Memory B cell (primary cell): ENCODE measurements at places on chromosomes 1 and 21.

GRCh38 chr21:33201956-33202355 is 27.8 kb upstream of the IFNAR2 start:
- no peak for DNase-seq
- no peaks in the 10 kb centered on the region for H3K36me3 ChIP-seq
- peaks cover 37% of the 10 kb centered on the region for H3K4me1 ChIP-seq
- H3K4me3 ChIP-seq: no peak overlapping the region
- no peaks in the 10 kb centered on the region for H3K27me3 ChIP-seq

- H3K27me3 ChIP-seq: peaks cover 14% of the 10 kb centered on the region
- H3K4me3 ChIP-seq: no peak overlapping the region
- DNase-seq: no peak
- no peak overlapping the region for H3K27ac ChIP-seq
Observed at GRCh38 chr1:14260480-14260879, 338.0 kb upstream of the KAZN start.

DNA sequence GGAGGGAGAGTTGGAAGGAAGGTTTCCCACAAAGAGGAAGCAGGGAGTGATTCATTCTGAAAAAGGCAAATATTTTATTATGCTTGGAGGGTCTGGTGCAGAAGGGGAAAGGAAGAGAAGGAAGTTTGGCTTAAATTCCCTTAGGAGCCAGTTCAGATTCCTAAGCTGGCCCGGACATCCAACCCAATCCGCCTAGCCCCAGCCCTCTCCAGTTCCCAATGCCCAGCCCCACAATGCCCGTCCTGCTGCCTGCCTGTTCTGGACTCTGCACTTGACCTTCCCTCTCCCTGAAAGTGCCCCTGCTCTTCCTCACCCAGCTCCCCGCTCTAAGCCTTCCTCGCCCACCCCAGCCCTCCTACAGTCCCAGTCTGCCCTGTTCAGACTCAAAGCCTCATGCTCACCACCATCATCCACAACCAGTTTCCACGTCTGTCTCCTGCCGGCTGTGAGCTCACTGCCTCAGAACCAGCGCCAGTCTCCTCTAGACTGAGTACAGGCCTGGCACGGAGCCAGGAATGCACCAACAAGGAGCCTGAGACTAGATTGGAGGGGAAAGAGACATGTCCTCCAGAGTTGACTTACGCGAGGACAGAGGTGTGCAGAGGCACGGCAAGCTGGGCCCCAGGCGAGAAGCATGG is 18.9 kb downstream of the CAPN2 start:
- H3K27ac ChIP-seq: no peak overlapping the region
- peaks cover 25% of the 10 kb centered on the region for H3K36me3 ChIP-seq
- no peaks in the 10 kb centered on the region for H3K27me3 ChIP-seq
- no peak overlapping the region for H3K4me3 ChIP-seq
- DNase-seq: no peak

DNA sequence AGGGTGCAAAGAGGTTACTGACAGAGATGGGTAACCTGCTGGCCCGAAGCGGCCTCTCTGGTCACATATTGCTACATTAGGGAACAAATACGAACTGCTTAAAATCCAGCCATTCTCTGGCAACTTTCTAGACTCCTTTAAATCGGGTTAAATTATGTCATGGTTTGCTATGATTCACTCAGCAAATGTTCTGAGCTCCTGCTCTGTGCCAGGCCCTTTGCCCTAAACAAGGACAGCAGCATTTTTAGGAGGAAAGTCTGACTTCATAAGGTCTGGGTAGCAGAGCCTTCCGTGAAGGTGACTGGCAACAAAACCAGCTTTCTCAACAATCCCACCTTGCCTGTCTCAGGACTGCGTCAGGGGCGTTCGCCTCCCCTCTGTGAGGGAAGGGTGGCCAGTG is 15.4 kb downstream of the ZP4 start:
- DNase-seq: no peak
- H3K27ac ChIP-seq: no peak overlapping the region

DNA sequence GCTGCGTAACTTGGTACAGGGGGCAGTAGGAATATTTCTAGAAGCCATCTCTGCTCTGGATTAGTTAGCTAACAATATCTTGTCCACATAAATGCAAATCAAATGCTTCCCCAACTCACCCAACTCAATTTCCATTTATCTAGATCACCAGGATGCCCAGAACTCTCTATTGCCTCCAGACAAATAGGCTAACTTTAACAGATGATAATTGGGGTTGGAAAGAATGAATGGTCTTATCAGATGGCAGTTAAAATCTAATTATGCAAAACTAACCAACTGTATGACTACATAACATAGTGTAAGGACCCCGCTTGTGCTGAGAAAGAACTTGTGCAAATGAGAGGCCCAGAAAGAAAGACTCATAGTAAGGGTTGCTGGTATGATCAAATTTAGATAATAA is 1024.8 kb downstream of the PLA2G4A start:
- H3K36me3 ChIP-seq: no peaks in the 10 kb centered on the region
- no peak for DNase-seq
- no peaks in the 10 kb centered on the region for H3K27me3 ChIP-seq
- H3K4me1 ChIP-seq: no peaks in the 10 kb centered on the region
- no peak overlapping the region for H3K4me3 ChIP-seq
- no peak overlapping the region for H3K27ac ChIP-seq

DNA sequence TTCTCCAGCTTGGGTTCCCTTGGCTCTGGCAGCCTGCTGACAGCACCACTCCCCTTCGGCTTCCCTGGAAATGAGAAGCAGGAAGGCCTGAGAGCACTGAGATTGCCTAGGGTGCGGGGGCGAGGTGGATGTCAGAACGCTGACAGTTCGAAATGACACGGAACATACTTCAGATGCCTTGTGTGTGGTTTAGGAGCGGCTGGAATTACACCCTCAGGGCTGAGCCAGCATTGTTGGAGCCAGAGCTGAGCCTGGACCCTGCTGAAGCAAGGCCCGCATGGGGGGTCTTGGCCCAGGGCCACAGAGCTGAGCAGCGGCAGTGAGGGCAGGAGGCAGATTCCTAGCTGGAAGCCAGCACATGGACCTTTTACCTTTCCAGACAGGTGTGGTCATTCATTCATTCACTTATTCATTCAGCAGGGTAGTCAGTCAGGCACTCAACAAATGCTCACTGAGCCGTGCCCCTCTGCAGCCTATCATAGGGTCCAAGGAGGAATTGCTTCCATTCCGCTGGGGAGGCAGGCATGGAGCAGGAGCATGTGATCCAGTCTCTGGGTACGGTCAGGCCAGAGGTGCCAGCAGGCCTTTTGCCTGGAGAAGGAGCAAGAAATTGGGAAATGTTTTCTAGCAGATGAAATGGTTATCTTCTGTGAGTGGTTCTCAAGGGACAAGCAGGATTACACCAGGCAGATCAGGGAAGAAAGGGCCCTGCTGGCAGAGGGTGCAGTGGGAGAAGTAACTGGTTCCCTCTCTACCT is 6.6 kb upstream of the FOXE3 start:
- H3K36me3 ChIP-seq: peaks cover 1% of the 10 kb centered on the region
- H3K27me3 ChIP-seq: peaks cover 17% of the 10 kb centered on the region
- no peak for DNase-seq

GRCh38 chr1:213988507-213989001 is 781 bp downstream of the PROX1 start:
- H3K4me1 ChIP-seq: peaks cover 21% of the 10 kb centered on the region
- peak overlapping the region; percentile 89 for H3K4me3 ChIP-seq
- no peak for DNase-seq
- peaks cover 35% of the 10 kb centered on the region for H3K27me3 ChIP-seq

GRCh38 chr1:231779081-231779480 is 152.5 kb downstream of the DISC1 start:
- no peak overlapping the region for H3K27ac ChIP-seq
- H3K4me1 ChIP-seq: peaks cover 9% of the 10 kb centered on the region

GRCh38 chr1:35807614-35808449 is at the start of gene AGO4:
Gene AGO4 (plus strand): TSS chr1:35808016. CDS start chr1:35808417, 401 bp downstream.
- DNase-seq: no peak
- peak within 1 kb of the TSS; percentile 93 for H3K4me3 ChIP-seq
- H3K27ac ChIP-seq: peak within 1 kb of the TSS; percentile 73

- peaks cover 5% of the 10 kb centered on the region for H3K4me1 ChIP-seq
- H3K36me3 ChIP-seq: no peaks in the 10 kb centered on the region
- H3K27ac ChIP-seq: no peak overlapping the region
- peak overlapping the region; percentile 63 for H3K4me3 ChIP-seq
- no peak for DNase-seq
- peaks cover 23% of the 10 kb centered on the region for H3K27me3 ChIP-seq
Observed at GRCh38 chr21:38661197-38661871, 144.4 kb upstream of the ETS2 start.

DNA sequence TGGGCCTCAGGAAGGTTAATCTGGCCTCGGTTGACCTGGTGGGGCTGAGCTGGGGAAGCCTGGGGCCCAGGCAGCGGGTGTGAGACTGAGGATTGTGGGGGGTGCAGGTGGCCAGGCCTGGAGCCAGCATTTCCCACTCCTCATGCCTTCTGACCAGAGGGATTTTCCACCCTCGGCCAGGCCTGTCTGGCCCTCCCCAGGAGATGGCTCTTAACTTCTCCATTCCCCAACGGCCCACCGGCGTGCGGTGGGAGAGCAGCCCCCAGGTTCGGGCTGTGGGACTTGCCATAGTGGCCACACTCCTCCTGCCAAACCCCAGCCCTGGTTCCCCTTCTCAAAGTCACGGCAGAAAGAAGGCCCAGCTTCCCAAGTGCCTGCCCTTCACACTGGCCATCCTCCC is 126.5 kb upstream of the RUNX3 start:
- no peaks in the 10 kb centered on the region for H3K36me3 ChIP-seq
- H3K27ac ChIP-seq: no peak overlapping the region
- peaks cover 6% of the 10 kb centered on the region for H3K4me1 ChIP-seq
- no peak overlapping the region for H3K4me3 ChIP-seq

GRCh38 chr1:8329858-8330257 is 11.9 kb downstream of the SLC45A1 start:
- no peaks in the 10 kb centered on the region for H3K27me3 ChIP-seq
- no peak overlapping the region for H3K4me3 ChIP-seq
- no peaks in the 10 kb centered on the region for H3K36me3 ChIP-seq
- no peak for DNase-seq

DNA sequence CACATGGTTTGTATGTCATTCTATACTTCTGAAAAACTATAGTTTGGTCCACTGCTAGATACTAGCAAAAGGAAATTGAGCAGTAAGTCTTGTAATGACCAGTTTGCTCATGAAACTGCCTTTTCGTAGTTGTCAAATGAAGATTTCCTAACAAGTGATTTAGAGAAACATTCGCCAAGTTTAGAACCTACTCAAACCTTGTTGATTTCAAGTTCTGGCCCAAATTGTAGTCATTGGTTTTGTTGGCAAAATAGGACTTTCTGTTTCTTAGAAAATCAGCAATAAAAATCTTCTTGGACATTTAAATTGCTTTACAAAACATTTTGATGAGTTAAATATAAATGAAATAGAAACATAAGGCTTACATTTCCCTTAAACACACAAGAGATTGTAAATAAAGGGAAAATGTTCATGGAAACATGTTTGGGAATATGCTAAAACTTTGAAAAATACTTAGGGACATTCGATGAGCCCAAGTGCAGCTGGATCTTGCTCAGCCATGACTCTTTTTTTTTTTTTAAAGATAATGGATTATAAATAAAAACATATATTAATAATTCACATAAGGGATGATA is 178.5 kb upstream of the LYPLAL1 start:
- H3K27ac ChIP-seq: no peak overlapping the region
- H3K27me3 ChIP-seq: no peaks in the 10 kb centered on the region
- DNase-seq: no peak
- H3K4me1 ChIP-seq: no peaks in the 10 kb centered on the region

- no peak for DNase-seq
- no peak overlapping the region for H3K4me3 ChIP-seq
Observed at GRCh38 chr1:41532206-41532975, 47.9 kb upstream of the EDN2 start.

- H3K4me3 ChIP-seq: no peak overlapping the region
- H3K36me3 ChIP-seq: peaks cover 6% of the 10 kb centered on the region
- no peak overlapping the region for H3K27ac ChIP-seq
- DNase-seq: no peak
Observed at GRCh38 chr1:156805766-156806511, 10.7 kb downstream of the SH2D2A start.

GRCh38 chr1:94329986-94330385 is 88.2 kb upstream of the ABCD3 start:
- no peak overlapping the region for H3K4me3 ChIP-seq
- no peak overlapping the region for H3K27ac ChIP-seq
- no peaks in the 10 kb centered on the region for H3K36me3 ChIP-seq
- peaks cover 3% of the 10 kb centered on the region for H3K4me1 ChIP-seq

DNA sequence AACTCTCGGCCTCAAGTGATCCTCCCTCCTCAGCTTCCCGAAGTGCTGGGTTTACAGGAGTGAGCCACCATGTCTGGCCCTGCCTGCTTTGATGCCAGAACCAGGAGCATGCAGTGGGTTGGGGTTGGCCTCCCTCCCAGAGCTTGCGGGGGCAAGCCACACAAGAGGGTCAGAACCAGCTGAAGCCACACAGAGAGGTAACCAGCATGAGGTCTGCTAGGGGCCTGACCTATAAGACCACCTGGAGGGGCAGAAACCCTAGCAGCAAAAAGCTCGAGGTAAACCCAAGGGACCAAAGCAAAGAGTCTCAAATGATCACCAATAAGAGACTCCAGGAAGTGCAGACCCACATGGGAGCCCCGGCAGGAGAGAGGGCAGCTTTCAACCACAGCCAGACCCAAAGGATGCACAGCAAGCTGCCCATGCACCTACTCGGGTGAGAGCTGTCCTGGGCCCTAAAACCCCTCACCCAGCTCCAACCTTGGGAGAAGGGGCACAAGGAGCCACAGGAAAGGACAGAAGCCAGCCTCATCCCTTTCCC is 81.2 kb downstream of the TOMM20 start:
- no peaks in the 10 kb centered on the region for H3K27me3 ChIP-seq
- no peak for DNase-seq
- peaks cover 24% of the 10 kb centered on the region for H3K4me1 ChIP-seq
- peak overlapping the region; percentile 79 for H3K27ac ChIP-seq

GRCh38 chr1:20187103-20187812 is 940 bp upstream of the PLA2G2C start:
- peaks cover 17% of the 10 kb centered on the region for H3K4me1 ChIP-seq
- no peak for DNase-seq

DNA sequence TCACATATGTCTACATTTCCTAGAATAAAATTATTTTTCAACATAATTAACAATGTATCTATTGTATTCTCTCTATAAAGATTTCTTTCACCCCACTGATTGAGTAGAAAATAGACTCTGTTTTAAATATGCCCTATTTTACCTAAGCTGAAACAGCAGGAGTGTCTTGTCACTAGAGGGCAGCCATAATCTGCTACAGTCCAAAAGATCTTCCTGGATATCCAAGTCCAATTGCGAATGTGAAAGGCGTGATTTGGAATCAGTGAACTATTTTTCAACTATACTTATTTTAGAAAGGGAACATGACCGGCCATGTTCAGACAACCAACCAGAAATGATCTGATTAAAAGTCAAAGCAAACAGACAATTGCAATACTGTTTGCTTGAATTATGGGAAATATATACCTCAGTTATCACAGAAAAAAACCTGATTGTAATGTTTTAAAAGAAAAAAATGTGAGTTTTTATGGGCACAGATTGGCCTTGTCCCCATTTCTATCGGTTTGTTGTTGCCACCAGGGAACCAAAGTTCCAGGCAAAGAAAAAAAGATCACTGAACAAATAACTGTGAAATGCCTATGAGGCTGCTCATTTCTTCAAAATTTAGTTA is 1211.0 kb upstream of the ADGRL4 start:
- H3K4me1 ChIP-seq: peaks cover 6% of the 10 kb centered on the region
- no peak for DNase-seq
- no peak overlapping the region for H3K27ac ChIP-seq
- H3K4me3 ChIP-seq: no peak overlapping the region

GRCh38 chr1:56286506-56286905 is 292.9 kb downstream of the PLPP3 start:
- no peaks in the 10 kb centered on the region for H3K36me3 ChIP-seq
- no peaks in the 10 kb centered on the region for H3K27me3 ChIP-seq
- no peak overlapping the region for H3K4me3 ChIP-seq
- DNase-seq: no peak
- H3K27ac ChIP-seq: no peak overlapping the region
